ENCODE measurements at places on chromosomes 7 and 10.
A peak's percentile ranks its signal among the peaks of the same experiment; 100 is the strongest.

GRCh38 chr7:143958781-143959180, 4.1 kb downstream of the OR2F1 start:
- no peak for DNase-seq

DNA sequence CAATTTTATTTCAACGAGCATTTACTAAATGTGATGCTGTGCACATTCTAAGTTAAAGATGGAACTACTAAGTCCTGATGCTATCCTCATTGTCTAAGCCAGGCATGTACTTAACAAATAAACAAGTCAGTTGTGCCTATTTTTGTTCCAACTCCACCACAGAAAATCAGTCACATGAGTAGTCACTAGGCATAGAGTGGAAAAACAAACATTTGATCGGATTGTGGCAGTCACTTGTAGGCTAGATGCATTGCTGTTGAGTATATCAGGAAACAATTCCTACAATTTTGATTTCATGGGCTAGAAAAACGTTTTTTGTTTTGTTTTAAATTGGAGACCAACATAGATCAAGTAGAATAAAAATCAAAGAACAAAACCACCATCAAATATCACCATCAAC, 177.6 kb upstream of the SLC25A13 start:
- DNase-seq, result no peak

- peak; percentile 85 for DNase-seq
These were observed 5.5 kb downstream of the ELOVL3 start for GRCh38 chr10:102231357-102232318.

DNA sequence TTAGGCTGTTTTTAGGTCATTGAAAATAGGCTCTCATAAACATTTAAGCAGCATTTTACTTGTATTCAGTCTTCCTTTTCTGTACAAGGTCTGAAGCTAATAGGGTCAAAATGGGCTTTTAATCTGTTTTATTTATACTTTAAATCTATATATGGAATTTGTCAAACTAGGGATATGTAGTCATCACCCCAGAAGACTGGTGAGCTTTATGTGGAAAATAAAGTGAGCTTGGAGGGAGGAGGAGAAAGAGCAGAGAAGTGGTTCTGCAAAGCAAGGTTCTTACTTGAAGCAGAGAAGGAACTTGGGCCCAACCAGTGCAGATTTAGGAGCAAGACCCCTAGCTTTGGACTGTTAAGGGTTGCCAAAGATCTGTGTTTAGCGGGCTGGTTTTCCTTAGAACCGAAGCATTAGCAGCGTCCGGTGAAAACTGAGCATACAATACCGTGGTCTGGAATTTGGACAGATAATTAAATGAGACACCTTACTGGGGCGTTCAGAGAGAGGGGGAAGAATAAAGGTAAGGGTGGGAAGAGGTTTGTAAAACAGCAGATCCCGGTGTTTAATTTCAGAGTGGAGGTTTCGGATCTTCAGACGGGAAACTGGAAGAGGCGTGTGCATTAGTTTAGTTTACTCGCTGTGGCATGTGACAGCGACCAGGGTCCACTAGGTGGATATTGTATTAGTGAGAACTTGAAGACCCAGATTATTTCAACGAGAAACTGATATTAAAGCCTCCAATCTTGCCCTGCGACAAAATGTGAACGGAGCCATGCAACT, 2.4 kb downstream of the BAMBI start:
- DNase-seq, result no peak

GRCh38 chr10:18140149-18140956, at the start of gene CACNB2:
Gene CACNB2 (plus strand): TSS chr10:18140424.
- DNase-seq, result peak; percentile 42

GRCh38 chr7:41808541-41808940, 105.7 kb upstream of the INHBA start:
- DNase-seq, result no peak

Data from GM13977 (cell line).